ENCODE measurements at places on chromosomes 1 and 21.

DNA sequence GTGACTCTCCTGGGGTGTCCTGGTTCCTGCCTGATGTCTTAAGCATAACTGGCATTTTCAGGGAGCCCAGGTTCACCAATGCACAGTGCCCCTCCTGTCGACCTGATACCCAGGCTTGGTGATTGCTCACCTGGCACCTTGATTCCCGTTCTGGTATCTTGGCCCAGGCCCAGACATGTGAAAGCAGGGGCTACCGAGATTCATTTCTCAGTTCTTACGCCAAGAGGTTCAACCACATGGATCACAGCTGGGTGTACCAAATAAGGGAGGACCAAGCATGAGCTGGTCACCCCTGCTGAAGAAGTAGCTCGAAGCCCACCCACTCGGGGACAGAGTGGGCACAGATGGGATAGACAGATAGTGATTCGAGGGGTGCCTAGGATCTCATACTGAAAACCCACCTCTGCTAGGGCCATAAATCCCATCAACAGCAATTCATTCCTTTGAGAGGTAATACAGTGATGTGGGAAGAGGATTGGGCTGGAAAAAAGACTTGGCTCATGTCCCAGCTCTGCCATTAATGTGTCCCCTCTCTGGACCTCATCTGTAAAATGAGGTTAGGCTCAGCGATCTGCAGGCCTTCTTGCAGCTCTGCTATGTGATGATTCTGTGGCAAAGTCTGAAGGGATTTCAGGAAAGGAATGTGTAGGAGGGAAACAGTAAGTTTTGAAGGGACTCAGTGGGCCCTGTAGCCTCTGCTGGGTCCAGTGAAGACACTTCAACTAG is 2.7 kb downstream of the EPHX1 start:
- no peak for DNase-seq

DNA sequence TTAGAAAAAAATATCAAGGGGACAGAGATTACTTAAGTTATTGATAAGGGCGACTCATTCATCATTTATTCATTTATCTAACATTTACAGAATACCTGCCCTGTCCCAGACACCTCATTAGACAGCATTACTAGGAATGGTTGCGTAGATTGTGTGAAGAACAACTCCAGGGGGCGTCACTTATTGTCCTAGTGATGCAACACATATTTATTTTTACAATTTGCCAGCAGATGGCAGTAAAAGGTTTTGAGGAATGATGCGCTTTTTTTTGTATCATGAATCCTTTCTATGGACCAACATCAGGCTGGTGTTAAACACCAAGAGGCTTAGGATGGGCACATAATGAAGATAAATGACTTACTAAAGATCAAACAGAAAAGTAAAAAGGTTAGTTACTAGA is 5.5 kb downstream of the NCAM2 start:
- DNase-seq, result no peak

- no peak for DNase-seq
Measured at GRCh38 chr21:25809013-25809412, 74.2 kb downstream of the GABPA start.

GRCh38 chr1:93609536-93609935 is 72.1 kb downstream of the BCAR3 start:
- no peak for DNase-seq

DNA sequence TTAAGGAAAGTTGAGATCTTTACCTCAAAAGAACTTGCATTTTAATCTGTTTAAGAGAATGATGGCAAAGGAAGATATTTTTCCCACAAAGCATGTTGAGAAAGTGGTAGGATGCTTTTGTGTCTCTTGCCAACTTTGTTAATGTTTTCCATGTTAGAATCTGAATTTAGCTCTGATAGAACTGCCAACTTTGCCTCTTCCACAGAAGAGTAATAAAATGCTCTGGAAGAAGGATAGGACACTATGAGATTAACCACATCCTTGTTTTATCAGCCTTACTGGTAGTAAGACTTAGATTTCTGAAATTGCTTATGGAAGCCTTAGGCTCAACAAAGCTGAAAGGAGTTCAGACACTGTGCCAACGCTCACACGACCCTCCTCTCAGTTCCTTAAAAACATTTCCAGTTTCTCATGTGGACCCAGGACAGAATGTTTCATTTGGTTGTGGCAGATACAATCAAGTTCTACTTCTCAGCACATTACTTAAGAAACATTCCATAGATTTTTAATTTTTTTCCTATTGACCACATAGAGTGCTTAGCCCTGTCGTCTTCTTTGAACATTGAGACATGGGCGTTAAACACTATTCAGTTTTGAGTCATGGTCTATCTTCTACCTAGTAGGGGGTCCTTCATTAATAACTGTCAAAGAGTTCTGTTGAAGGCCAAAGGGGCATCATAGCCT is 59.0 kb downstream of the MTR start:
- no peak for DNase-seq

DNA sequence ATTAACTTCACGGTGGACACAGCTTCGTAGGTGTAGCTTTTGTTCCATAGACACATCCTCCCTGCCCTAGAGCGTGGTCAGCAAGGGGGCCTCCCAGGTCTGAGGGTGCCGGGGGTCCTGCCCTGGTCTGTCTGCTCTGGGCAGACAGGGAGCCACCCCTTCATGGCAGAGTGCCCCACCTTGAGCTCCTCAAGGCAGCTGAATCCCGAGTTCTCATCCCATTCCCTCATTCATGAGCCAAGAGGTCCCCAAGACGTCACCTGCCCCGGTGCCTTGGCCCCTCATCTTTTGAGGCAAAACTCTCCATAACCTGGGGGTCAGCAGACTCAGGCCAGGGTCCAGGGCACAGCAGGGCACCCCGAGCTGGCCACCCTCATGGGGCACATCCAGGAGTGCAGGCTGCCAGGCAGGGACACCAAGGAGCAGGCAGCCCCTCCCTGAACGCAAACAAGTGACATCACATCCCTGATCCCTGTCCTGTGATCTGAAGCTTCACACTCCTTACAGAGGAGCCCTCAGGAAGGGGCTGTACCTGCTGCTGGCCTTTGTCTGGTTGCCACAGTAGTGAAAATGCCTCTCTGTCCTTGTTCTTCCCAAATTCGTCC is 23.3 kb downstream of the UBASH3A start:
- no peak for DNase-seq

- peak; percentile 79 for DNase-seq
Measured at GRCh38 chr21:42337830-42338728, 12.7 kb downstream of the TFF2 start.

GRCh38 chr1:197675583-197676208 is 99.6 kb downstream of the DENND1B start:
- DNase-seq, result no peak

GRCh38 chr1:88935522-88936222 is 44.3 kb upstream of the GTF2B start:
- no peak for DNase-seq

DNA sequence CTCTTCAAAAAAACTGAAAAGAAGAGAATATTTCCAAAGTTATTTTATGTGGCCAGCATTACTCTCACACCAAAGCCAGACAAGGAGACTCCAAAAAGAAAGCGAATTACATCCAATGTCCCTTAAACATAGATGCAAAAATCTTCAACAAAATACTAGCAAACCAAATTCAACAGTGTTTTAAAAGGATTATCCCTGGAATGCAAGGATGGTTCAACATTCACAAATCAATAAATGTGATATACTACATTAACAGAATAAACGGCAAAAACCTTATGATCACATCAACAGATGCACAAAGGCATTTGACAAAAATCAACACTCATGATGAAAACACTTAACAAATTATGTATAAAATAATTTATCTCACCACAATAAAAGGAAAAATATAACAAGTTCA is 207.8 kb downstream of the DENND1B start:
- no peak for DNase-seq

Data from stimulated activated CD4-positive, alpha-beta T cell treated with anti-CD3 and anti-CD28 coated beads, Interleukin-2, amount 100 ng/mL, for 4 hours (primary cell).